Iris pigment epithelial cell (primary cell): ENCODE measurements at places on chromosomes 5 and 9.

GRCh38 chr9:79945016-79945415, 373.3 kb downstream of the TLE4 start:
- peak; percentile 1 for DNase-seq

DNA sequence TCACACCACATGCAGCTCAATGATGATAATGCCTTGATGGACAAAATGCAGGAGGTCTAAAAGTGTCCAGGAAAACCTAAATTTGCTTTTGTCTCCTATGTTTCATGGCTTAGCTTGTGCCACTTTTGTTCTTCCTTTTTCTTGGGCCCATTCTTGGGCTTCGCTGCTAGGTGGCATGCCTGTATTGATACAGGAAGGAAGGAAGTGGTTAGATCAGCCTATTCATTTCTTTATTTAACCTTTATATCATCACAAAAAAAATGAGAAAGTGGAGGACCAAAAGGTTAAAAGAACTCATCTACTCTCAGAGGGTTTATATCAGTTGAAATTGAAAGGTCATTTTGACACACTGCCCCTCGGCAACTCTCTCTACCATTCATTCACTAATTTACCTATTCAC, 260.2 kb downstream of the ARHGAP26 start:
- DNase-seq: no peak

DNA sequence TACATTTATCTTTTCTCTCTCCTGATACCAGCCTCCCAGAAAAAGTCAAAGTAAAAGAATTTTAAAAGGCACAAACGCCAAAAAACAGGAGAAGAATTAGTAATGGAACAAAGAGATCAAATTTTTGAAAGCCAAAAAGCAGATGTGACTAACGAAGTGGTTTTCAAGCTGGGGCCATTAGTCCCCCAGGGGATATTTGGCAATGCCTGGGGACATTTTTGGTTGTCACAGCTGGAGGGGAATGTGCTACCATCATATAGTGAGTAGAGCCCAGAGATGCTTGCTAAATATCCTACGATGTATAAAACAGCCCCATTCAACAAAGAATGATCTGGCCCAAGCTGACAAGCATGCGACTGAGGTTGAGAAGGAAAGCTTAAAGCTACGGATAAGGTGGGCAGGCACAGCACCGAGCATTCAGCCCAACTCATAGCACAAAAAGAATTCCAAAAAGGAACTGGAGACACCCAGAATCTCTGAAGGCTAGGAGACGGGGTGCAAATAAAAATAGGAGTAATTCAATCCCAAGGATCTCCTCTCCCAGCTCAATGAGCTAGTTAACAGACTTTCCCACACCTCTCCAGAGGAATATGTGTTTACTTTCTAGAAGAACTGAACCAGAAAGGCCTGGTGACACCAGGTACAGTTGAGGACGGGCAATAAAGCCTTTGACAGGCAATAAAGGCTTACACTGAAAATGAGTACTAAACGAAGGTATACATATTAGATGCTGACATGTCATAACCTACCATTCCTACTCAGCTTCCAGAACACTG, 269.0 kb downstream of the DENND1A start:
- DNase-seq: no peak

DNA sequence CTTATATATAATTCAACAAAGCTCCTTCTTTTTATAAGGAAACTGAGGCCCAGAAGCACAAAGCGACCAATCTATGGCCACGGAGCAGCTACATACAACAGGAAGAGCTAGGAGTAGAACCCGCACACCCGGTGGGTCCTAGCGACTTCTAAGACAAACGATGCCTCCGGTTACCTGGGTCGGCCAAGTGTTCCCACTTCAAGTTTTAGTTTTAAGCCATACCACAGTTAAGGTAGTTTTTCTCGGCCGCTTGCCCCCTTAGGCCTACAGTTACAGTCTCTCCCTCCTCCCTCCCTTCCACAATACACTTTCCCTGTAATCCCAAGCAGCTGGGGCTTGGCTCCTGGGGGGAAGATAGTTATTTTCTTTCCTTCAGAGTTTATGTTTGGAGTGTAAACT, 533 bp downstream of the SREK1IP1 start:
- DNase-seq: peak; percentile 21

DNA sequence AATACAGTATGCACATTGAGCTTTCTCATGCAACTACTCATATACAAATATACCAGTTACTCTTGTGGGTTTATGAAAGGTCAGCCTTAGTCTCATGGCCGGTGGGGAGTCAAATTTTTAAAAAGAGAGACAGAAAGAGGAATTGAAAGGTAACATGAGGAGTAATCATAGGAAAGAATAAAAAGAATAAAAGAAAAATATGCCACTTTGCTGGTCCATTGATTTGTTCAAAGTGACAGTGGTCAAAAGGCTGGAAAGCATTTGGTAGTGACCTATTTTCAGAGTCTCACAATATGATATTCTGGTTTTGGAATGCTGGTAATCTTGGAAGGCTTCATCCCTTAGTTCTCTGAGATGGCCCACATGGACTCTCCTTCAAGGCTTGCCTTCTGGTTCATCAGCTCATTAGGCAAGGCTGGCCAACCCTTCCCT, 67.0 kb downstream of the ZNF366 start:
- DNase-seq: no peak

DNA sequence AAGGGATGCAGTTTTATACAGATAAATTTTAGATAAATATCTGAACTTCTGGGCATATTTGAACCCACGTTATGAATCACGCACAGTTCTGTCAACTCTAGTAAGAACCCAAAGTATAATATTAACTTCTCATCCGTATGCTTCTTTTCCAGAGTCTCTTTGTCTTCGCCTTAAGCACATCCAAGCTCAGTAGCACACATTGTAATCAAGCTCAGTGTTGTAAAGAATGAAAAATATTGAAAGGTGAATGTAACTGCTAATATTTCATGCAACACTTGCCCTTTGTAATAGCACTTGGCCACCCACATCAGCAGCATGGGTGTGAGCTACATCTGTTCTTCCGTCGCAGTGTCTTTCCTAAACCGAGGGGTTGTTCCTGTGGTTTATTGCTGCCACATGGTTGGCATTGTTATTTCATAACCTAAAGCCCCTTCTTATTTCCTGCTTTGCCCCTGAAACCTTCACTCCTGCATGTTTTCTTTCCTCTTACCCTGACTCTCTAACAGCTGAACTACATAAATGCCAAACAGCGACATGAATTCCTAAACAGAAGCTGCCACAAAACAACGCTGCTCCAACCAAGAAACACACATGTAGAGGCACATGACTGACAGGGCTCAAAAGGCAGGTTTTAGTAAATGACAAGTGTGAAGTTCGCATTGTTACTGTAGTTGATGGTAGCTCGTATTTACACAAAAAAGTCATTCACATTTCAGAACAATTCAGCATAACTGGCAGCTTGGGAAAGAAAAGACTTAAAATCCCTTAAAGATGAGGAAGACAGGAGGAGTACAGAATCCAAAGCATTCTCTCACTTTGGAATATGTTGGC, 190.1 kb upstream of the MEF2C start:
- DNase-seq: no peak

- no peak for DNase-seq
Observed at GRCh38 chr5:173655196-173655797, 38.8 kb upstream of the BOD1 start.

DNA sequence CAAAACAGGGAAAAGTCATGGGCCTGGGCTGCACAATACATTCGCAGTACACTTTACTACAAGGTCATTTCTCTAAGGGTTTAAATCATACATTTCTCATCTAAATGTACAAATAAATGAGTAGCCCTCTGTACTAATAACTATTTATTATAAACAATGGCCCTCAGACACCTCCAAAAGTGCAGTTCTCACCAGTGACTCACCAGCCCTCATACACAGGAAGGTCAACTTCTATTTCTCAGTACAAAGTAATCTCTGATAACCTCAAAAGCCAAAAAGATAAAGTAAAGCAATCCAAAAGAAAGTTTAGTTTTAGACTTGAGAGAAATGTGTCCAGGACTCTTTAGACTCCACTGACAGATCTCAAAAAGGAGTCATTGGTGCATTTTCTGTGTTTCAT, 1258.1 kb upstream of the CDH6 start:
- no peak for DNase-seq

- no peak for DNase-seq
Observed at GRCh38 chr9:112540800-112541199, 54.2 kb downstream of the KIAA1958 start.

DNA sequence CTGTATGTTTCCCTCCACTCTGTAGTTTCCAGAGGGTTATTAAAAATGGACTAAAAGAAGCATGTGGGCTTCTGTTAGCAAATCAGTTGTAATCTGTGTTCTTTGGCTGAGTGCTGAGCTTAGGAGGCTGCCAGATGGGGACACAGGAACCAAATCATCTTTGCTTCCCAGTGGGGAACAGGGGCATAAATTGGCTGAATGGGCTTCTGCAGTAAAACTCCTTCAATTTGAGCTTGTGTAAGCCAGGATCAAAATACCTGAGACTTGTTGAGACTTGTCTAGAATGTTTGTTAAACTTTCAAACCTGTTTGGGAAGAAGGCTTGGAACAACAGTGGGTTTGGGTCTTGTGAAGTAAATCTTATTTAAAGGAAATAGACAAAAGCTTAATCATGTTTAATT, 32.2 kb upstream of the TNFAIP8 start:
- peak; percentile 60 for DNase-seq

DNA sequence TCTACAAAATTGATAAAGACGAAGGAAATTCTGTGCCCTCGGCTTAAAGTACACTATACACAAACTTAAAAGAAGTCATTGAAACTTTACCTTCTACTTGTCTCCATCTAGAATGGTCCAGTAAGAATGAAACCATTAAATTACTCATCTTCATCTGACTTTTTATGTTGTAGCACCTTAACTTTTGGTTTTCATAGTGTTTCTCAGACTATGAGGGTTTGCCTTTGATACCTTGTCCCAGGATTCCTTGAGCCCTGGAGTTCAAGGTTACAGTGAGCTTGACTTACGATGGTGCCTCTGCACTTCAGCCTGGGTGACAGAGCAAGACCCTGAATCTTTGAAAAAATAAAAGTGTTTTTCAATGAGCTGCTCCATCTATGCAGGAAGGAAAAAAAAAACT, 132.2 kb downstream of the CDC42SE2 start:
- DNase-seq: no peak

- peak; percentile 36 for DNase-seq
Observed at GRCh38 chr5:42756606-42757601, at the start of gene CCDC152. CCDC152 (plus strand) TSS chr5:42756818; CDS start chr5:42759122, 2,304 bp downstream.

DNA sequence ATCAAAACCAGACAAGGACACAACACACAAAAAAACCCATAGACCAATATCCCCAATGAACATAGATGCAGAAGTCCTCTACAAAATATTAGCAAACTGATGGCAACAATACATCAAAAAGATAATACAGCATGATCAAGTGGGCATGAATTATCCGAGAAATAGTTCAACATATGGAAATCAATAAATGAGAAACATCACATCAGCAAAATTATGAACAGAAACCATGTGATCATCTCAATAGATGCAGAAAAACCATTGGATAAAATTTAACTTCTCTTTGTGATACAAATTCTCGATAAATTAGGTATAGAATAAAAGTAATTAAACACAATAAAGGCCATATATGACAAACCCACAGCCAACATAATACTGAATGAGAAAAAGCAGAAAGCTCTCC, 69.6 kb downstream of the C9 start:
- DNase-seq: no peak

DNA sequence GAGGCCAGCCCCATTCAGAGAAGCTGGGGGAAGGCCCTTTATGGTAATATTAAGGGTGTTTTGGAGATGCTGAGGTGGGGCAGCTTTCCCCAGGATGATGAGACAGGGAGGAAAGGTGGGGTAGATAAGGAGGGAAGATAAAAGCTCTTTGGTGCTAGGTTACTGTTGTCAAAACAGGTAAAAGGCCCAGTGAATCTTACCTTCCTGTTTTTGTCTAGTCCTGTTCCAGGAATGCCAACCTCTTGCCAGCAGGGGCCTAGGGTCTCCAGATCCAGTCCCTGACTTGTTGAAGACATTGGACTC, 797 bp upstream of the CCL27 start:
- DNase-seq: no peak

GRCh38 chr9:91693226-91693625, 256.8 kb downstream of the ROR2 start:
- DNase-seq: no peak

DNA sequence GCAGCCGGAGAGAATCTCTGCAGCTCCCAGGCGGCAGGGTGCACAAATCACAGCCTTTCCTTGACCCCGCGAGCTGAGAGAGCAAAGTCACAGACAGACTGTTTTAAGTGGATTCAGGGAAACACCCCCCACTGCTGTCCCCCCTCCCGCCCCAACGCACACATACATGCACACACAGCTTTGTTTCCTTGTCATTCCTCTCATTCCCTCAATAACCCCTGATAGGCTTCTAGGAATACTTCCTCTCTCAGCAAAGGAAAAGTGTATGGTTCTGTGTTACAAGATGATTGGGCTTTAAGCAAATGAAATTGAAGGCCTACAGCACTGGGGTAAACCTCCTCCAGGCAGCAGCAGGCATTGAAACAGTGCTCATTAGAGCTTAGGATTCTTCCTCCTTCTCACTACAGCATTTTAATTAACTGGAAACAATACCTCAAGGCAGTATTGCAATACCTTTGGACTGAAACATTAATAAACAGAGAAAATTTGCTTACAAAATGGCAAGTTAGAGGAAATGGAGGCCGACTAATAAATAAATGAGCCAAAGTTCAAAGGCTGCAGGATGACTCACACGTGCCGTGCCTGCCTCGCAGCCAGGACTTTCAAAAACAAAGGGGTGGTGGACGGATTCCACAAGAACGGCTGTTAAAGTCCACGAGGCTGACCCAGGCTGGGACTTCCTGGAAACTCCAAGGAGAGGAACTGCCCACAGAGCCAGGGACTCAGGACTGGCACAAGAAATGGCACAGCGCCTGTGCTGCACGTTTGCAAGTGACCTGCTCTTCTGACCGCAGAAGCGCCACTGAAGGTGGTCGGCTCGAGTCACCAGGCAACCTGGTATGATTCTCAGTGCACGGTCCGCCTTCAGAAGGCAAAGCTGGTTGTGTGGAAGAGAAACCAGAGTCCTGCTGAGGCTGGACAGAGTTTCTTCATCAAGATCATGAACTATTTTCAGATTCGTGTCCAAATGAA, 236.2 kb downstream of the SYK start:
- DNase-seq: peak; percentile 81

GRCh38 chr9:78788101-78788500, 491.2 kb downstream of the PSAT1 start:
- DNase-seq: peak; percentile 61

GRCh38 chr9:4289411-4290326, 10.2 kb downstream of the GLIS3 start:
- DNase-seq: peak; percentile 47
